ENCODE measurements at places on chromosomes 5 and 9.
A peak's percentile ranks its signal among the peaks of the same experiment; 100 is the strongest.

DNA sequence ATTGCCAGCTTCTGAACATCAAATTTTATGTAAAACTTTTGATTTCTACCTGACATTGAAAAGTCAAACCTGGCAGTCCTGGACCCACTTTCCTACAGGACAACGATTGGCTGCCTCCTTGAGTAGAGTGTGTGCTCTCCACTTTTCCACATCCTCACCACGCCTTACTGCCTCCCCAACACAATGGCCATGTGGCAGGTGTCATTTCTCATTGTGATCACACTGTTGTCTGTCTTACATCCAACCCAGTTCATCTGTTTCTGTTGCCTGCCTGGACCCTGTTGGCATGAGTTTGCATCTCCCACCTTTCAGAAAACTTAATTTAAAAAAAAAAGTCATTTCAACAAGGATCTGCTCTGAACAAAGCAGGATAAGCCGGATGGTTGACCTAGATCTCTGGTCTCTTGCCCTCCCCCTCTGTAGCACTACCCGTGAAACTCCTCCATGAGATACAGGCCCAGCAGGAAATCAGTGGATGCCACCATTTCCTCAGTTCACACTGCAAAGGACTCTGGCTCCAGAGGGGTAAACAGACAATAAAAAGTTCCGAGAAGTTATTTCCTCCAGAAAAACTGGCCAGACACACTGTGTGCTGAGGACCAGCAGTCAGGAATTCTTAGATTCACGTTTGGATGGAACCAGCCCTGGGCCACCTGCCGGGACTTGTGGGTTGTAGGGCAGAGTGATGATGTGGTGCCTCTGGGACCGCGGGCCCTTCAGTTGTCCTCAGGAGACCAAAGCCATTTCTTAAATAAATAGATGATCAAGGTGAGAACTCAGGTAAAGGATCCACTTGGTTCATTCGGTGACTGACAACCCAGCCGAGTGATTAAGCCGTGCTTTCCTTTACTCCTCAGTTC, 48.6 kb downstream of the AMBP start:
- peaks cover 47% of the 10 kb centered on the region for H3K36me3 ChIP-seq
- H3K27ac ChIP-seq = no peak overlapping the region
- peaks cover 28% of the 10 kb centered on the region for H3K4me1 ChIP-seq

GRCh38 chr5:1099926-1100663, 11.8 kb downstream of the SLC12A7 start:
- no peak overlapping the region for H3K27ac ChIP-seq
- H3K27me3 ChIP-seq = peaks cover 2% of the 10 kb centered on the region
- H3K4me1 ChIP-seq = peaks cover 55% of the 10 kb centered on the region
- DNase-seq = no peak
- H3K36me3 ChIP-seq = peaks cover 18% of the 10 kb centered on the region
- H3K4me3 ChIP-seq = no peak overlapping the region

GRCh38 chr5:141245250-141245717, at the start of gene PCDHB15:
PCDHB15 (plus strand) TSS chr5:141245395; CDS start chr5:141245579, 184 bp downstream.
- H3K27me3 ChIP-seq = no peaks in the 10 kb centered on the region
- H3K27ac ChIP-seq = no peak within 1 kb of the TSS
- DNase-seq = no peak
- H3K36me3 ChIP-seq = peaks cover 17% of the 10 kb centered on the region
- H3K4me3 ChIP-seq = peak within 1 kb of the TSS; percentile 4

DNA sequence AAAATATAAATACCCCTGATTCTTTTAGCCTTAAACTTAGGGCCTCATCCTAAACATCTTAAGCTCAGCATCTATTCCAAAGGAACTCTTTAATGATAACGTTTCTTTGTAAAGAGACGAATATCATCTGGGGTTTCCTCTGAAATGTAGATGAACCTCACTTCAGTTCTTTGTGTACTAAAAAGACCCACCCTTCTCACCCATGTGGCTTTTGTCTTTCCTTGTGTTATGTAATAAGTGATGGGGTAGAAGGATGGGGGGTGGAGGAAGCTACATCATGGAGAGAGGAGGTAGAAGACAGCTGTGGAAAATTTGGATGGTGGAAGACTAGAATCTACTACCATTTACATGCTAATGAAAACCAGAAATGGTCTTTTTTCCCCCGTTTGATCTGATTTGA, 111.0 kb downstream of the NDUFS4 start:
- H3K27me3 ChIP-seq = no peaks in the 10 kb centered on the region
- H3K27ac ChIP-seq = no peak overlapping the region

- no peaks in the 10 kb centered on the region for H3K4me1 ChIP-seq
- no peaks in the 10 kb centered on the region for H3K36me3 ChIP-seq
- DNase-seq = no peak
- H3K27me3 ChIP-seq = no peaks in the 10 kb centered on the region
- peak overlapping the region; percentile 33 for H3K27ac ChIP-seq
Measured at GRCh38 chr5:67998709-67999261, 216.8 kb upstream of the PIK3R1 start.

GRCh38 chr5:159010661-159011442, 88.9 kb downstream of the EBF1 start:
- peak overlapping the region; percentile 73 for H3K27ac ChIP-seq
- no peaks in the 10 kb centered on the region for H3K36me3 ChIP-seq
- H3K27me3 ChIP-seq = no peaks in the 10 kb centered on the region
- H3K4me1 ChIP-seq = peaks cover 5% of the 10 kb centered on the region

DNA sequence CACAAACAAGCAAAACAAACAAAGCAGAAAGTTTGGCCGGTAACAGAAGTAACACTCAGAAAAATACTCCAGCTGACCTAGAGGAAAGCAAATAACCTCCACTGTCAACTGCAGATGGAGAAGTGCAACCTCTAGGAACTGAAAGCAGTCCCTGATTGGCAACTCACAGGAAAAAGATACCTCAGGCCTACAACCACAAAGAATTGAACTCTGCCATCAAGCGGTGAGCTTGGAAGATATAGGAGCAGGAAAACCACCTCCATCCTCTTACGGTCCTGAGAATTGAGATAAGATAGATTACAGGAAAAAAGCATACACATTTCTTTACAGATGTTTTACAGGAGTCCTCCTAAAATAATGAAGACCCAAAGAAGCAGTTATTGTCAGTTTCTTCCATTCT, 184.5 kb downstream of the PDZD2 start:
- no peak for DNase-seq
- H3K27ac ChIP-seq = no peak overlapping the region
- peaks cover 3% of the 10 kb centered on the region for H3K4me1 ChIP-seq
- H3K36me3 ChIP-seq = no peaks in the 10 kb centered on the region
- no peaks in the 10 kb centered on the region for H3K27me3 ChIP-seq

DNA sequence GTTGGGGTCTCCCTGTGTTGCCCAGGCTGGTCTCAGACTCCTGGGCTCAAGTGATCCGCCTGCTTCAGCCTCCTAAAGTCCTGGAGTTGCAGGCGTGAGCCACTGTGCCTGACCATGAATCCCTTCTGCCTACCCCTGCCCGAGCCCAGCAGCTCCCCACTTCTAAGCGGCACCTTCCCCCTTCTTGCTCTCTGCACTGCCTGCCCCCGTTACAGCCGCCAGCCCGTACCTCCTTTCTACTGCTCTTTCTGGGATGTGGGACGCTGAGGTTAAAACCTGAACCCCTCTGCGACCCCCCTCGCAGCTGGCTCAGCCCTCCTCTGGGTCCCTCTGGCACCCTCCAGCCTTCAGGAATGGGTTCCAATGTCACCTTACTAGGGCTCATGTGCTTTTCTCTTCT, 249.6 kb downstream of the PBX3 start:
- no peak overlapping the region for H3K4me3 ChIP-seq
- no peaks in the 10 kb centered on the region for H3K36me3 ChIP-seq
- no peak for DNase-seq
- peaks cover 9% of the 10 kb centered on the region for H3K4me1 ChIP-seq
- H3K27me3 ChIP-seq = no peaks in the 10 kb centered on the region
- no peak overlapping the region for H3K27ac ChIP-seq

DNA sequence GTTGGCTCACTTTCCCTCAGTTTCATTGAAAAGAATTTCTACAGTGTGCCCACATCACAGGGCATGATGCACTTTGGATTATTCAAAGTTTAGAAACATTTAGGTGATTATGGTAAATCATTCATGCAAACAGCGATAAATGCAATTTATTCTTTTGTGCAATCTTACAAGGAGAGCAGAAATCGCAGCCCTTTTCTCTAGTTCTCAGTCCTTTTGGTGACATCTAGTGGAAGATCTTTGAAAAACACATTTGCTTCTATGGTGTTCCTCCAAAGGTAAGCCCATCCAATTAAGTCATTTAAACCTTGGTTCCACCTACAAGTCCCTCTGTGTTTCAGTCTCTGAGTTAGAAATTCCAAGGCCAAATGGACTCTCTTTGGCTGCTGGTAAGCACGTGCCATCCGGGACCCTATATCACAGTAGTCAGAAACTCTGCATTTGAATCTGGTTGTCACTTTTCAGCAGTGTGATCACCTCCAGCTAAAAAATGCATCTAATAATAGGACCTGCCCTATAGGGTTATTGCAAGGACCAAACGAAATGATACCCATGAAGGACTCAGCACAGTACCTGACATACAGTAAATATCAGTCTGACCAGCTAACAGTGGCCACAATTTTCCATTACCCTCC, 66.4 kb downstream of the MACROH2A1 start:
- peak; percentile 90 for DNase-seq
- peaks cover 42% of the 10 kb centered on the region for H3K36me3 ChIP-seq
- no peak overlapping the region for H3K27ac ChIP-seq
- no peak overlapping the region for H3K4me3 ChIP-seq
- H3K4me1 ChIP-seq = peaks cover 15% of the 10 kb centered on the region

DNA sequence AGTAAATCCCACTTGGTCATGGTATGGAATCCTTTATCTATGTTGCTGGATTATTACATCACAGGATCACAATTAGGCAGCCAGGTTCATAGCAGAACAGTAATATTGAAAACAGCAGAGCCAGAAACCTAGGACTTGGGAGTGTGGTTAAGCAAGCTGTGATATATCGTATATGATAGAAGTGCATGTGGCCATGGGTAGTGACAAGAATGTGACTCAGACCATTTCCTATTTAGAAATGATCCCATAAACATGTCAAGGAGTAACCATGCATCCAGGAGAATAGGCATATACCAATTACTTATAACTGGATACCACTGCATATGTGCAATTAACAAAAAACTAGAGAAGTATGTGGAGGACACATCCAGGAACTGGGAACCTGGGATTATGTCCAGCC, 31.2 kb downstream of the AMBP start:
- no peaks in the 10 kb centered on the region for H3K27me3 ChIP-seq
- no peak overlapping the region for H3K27ac ChIP-seq
- H3K4me3 ChIP-seq = no peak overlapping the region
- H3K36me3 ChIP-seq = peaks cover 35% of the 10 kb centered on the region
- no peaks in the 10 kb centered on the region for H3K4me1 ChIP-seq
- DNase-seq = no peak

GRCh38 chr5:24235946-24236345, 408.8 kb downstream of the CDH10 start:
- no peaks in the 10 kb centered on the region for H3K4me1 ChIP-seq
- H3K36me3 ChIP-seq = no peaks in the 10 kb centered on the region
- H3K27me3 ChIP-seq = no peaks in the 10 kb centered on the region
- H3K27ac ChIP-seq = no peak overlapping the region
- H3K4me3 ChIP-seq = no peak overlapping the region

DNA sequence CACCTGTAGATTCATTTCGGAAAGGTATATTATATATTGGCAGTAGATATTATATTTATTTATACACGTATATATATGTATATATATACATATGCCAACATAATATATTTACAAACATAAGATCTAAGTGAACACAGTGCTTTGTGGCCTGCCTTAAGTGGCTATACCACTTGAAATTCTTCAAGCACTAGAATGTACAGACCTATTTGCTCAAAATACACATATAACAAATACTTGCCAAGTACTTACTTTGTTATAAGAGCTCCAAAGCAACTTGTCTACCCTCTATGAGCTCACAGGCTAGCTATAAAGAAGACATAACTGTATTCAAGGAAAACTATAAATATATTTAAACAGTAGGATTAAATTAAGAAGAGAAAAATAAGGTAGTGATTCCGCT, 33.6 kb upstream of the SLC36A1 start:
- no peak for DNase-seq
- no peaks in the 10 kb centered on the region for H3K27me3 ChIP-seq
- no peaks in the 10 kb centered on the region for H3K4me1 ChIP-seq
- H3K27ac ChIP-seq = no peak overlapping the region
- no peaks in the 10 kb centered on the region for H3K36me3 ChIP-seq
- no peak overlapping the region for H3K4me3 ChIP-seq

GRCh38 chr5:9401786-9402472, 143.9 kb downstream of the SEMA5A start:
- DNase-seq = no peak
- no peak overlapping the region for H3K27ac ChIP-seq
- no peaks in the 10 kb centered on the region for H3K36me3 ChIP-seq
- no peaks in the 10 kb centered on the region for H3K4me1 ChIP-seq
- no peaks in the 10 kb centered on the region for H3K27me3 ChIP-seq

DNA sequence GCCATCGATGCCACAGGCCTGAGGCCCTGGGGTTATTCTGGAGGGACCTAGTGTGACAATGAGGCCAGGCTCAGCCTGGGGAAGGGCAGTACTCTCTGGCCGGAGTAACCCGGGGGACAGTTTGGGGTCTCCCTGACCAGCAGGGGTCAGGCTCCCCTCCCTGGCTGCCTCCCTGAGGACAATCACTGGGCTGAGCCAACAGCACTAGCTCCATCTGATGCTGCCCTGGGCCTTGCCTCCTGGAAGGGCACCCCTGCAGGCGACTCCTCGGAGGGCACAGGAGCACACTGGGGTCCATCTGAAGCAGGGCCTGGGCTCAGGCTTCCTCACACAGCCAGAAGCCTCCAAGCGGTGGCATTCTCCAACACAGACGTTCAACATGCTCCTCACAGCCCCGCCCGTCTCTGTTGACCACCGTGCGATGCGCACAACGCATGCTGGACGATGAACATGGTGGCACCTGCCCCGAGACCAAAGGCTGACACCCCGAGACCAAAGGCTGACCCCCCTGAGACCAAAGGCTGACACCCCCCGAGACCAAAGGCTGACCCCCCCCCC, 68.3 kb downstream of the ADAMTS2 start:
- H3K27me3 ChIP-seq = no peaks in the 10 kb centered on the region
- H3K36me3 ChIP-seq = peaks cover 11% of the 10 kb centered on the region
- no peak overlapping the region for H3K4me3 ChIP-seq
- DNase-seq = no peak
- H3K27ac ChIP-seq = no peak overlapping the region

DNA sequence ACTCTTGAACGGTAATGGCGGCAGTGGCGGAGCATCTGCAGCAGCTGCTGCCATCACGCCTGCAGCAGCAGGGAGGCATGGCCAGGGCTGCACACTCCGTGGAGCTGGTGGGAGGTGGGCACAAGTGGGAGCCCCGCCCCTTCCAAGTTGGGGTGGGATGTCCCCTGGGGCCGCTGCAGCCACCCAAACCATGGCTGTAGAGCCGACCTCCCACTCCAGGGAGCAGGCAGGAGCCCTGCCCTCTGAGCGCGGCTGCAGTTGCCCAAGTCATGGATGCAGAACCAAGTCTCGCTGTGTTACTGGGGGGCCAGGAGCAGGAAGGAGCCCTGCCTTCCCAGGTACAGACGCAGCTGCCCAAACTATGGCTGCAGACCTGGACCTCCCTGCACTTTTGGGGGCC, 215.3 kb upstream of the VLDLR start:
- H3K4me1 ChIP-seq = no peaks in the 10 kb centered on the region
- H3K36me3 ChIP-seq = no peaks in the 10 kb centered on the region
- H3K27ac ChIP-seq = no peak overlapping the region

Measured in spinal cord (tissue), 10 donors.